ENCODE measurements at places on chromosomes 5 and 9. TPM values are rescaled to one million over a fixed set of nuclear protein-coding genes. Genes with fewer than 3 reads are reported as not detected.

MAP1B gene
- 63.8 TPM for total RNA-seq

LCN15 gene
- total RNA-seq, result not detected

SLC34A1 gene
- total RNA-seq, result not detected

ITGA2 gene
- 5.1 TPM for total RNA-seq

LCN1 gene
- total RNA-seq, result not detected

DNA sequence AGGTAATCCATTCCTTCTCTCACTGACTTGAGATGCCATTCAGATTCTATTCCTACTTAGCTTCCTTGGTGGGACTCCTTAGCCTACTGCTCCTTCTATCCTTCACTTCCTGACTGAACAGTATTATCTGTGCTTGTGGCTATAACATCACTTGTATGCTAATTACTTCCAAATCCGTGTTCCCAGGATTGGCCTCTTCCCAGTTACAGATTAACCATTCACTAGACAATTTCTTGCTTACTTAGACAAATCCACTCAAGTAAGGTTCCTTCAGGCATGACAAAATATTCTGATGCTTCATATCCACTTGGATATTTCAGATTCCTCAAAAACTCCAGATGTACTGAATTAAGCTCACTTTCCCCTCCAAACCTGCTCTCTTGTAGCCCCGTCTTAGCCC, 18.3 kb downstream of the LIFR start:
- DNase-seq, result no peak

DNA sequence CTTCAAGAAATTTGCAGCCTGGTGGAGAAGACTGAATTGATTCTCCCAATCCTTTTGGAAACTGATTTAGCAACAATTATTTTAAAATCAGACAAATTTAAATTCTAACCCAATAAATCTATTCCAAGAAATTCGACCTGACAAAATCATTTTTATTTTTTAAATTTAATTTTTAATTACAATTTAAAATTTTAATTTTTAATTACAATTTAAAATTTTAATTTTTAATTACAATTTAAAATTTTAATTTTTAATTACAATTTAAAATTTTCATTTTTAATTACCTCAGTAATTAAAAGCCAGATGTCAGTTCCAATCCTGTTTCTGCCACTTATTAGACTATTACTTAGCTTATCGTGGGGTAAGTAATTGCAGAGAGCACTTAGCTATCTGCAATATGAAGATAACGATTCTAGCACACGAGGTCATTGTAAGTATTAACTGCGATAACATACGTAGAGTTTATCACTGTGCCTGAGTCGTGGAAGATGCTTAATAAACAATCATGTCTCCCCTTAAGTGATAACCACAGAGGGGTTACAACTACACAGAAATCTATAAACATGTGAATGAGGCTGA, 346.4 kb upstream of the SLC24A2 start:
- DNase-seq, result no peak

DNA sequence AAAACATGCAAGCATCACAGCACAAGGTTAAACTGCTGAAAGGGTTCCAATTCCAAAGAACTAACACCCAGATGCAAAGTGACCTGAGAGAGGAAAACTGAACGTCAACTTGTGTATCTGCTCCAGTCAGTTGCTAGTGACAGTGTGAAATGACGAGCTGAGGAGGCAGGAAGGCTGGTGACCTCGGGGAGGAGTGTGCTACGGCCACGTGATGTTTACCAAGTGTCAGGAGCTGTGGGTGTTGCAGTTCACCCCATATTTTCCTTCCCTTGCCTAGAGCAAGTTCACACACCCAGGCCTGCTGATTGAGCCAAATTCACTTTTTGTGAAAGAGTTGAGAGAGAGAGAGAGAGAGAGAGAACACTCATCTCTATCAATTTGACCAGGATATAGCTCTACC, 231.6 kb upstream of the ANKH start:
- DNase-seq, result no peak

- DNase-seq, result no peak
Observed at GRCh38 chr5:178473854-178474253, 116.3 kb downstream of the COL23A1 start.

DNA sequence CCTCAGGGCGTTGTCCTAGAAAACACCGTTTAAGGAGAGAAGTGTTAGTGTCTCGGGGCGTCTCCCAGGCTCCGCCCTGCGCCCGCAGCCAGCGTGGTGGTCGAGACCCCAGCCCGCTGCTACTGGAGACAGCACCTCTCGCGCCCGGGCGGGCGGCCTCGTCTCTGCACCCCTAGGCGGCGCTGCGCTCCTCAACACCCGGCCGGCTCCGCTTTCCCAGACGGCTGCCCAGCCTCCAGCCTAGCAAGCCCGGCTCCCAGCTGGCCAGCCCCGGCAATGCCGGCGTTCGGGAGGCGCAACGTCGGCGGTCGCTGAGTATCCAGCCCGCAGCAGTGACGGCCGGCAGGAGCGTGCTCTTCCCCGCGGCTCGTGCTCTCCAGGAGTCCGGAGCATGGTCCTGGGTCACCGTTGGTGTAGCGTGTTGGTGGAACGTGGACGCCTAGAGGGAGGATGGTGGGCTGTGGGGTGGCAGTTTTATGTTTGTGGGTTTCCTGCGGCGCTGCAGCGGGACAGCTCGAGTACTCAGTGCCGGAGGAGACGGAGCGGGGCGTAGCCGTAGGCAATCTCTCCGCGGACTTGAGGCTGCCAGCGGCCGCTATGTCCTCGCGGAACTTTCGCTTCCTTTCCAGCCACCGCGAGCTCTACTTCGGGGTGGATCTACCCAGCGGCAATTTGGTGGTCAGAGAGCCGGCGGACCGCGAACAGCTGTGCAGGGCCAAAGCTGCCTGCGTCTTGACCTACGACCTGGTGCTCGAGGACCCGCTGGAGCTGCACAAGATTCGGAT, 536 bp downstream of the PCDHAC1 start:
- peak; percentile 91 for DNase-seq

DNA sequence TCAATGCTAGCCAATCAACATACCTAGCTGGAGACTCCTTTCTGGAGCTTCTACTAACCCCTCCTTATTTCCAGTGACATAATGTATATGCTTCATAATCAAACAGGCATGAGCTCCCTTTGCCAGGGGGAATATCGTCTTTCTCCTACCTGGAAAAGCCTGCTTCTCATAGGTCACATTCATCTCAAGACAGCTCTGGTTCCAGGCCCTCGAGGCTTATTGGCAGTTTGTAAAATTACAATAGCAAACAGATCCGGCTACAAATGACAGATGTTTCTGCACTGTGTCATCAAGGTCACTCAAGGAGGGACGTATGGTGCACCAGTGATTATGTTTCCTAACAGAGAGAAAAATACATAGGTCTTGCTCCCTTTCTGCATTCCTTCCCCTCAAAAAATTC, 140.0 kb downstream of the SAXO1 start:
- DNase-seq, result no peak

GRCh38 chr5:14779975-14780374, 91.6 kb downstream of the ANKH start:
- no peak for DNase-seq

GRCh38 chr5:1107167-1108022, 4.5 kb downstream of the SLC12A7 start:
- DNase-seq, result no peak

- DNase-seq, result peak; percentile 55
Observed at GRCh38 chr5:135829681-135830383, 4.6 kb upstream of the SLC25A48 start.

DNA sequence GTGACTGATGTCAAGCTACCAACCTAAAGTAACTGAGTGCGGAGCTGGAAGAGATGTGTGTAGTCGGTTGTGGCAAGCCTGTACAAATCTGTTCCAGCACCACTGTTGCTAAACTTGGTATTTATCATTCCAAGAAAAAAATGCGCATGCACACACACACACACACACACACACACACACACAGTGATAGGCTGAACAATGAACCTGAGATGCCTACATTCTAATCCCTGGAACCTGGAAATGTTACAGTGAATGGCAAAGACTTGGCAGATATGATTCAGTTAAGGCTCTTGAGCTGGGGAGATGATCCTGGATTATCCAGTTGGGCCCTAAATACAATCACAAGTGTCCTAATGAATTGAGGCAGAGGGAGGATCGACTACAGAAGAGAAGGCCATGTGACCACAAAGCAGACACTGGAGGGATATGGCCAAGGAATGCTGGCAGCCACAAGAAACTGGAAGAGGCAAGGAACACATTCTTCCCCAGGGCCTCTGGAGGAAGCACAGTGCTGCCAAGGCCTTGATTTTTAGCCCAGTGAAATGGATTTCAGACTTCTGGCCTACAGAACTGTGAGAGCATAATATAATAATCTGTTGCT, 49.7 kb upstream of the LHFPL2 start:
- no peak for DNase-seq

DNA sequence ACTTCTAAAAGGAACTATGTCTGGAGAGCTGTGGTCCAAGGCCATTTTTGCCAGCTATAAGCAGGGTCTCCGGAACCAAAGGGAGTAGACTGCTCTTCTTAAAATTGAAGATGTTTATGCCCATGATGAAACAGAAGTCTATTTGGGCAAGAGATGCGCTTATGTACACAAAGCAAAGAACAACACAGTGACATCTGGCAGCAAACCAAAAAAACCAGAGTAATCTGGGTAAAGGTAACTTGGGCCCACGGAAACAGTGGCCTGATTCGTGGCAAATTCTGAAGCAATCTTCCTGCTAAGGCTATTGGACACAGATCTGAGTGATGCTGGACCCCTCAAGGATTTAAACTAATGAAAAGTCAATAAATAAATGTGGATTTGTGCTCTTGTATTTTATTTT, 29.7 kb upstream of the GLDC start:
- no peak for DNase-seq

- no peak for DNase-seq
Observed at GRCh38 chr9:109452761-109453160, 45.3 kb downstream of the PTPN3 start.

DNA sequence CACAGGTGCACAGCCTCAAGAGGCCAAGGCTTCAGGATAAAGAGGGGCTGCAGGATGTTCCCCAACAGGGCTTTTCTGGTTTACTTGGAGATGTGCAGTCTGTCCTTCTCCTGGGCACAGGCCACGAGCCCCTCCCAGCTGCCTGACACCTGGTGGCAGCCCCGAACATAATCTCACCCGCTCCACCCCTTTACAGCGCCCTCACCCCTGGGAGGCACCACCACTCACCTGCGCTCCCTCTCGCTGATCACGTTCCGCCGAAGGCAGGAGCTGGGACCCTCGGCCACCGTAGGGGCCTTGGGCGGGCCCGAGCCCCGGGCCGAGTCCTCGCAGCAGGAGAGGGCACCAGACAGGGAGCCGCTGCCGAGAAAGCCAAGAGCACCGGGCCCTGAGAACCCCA, 514 bp downstream of the SOHLH1 start:
- DNase-seq, result no peak

DNA sequence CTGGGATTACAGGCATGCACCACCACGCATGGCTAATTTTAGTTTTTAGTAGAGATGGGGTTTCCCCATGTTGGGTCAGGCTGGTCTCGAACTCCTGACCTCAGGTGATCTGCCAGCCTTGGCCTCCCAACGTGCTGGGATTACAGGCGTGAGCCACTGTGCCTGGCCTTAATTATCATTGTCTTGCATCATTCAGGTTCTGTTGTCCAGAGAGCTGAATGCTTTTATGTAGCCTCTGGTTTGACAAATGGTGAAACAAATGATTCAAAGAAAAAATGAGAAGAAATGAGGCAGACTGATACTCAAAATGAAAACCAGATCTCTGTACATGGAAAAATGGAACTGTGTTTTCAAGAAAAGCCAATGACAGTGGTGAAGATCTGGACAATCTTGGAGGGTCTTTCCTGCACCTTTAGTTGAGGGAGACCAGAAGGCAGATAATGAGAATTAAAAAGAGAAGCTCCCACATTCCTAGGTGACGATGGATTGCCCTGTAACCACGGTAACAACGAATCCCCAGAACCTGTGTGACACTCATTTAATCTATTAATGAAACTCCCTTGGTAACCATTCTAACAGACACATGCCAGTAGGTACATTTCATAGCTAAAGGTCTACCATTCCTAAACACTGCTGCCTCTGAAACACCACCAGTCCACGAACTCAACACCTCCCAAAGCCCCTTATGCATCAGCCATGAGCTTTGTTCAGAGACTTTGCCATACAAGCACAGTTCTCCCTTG, 1.6 kb downstream of the TEX48 start:
- no peak for DNase-seq

DNA sequence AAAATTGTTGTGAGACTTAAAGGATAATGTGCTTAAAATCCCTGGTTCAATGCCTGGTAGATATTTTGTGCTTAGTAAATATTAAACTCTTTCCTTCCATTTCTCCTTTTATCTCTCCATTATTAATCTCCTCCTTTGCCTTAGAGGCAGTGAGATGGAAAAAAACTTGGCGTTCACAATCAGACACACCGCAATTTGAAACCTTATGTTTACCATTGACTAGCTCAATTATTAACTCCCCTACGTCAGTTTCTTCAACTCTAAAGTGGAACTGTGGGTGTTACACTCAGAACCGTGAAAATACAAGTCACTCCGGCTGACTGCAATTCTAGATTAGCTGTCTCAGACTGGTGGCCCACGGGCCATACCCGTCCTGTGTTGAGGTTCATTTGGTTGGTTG, 327.2 kb downstream of the DEPDC1B start:
- DNase-seq, result no peak

GRCh38 chr5:15746833-15747232, 246.9 kb downstream of the FBXL7 start:
- DNase-seq, result no peak

GRCh38 chr5:179023528-179024189, at the start of gene ZNF879:
TSS of gene ZNF879 (plus strand) at chr5:179023804. CDS start at chr5:179025005, 1,201 bp downstream.
- DNase-seq, result peak; percentile 87

DNA sequence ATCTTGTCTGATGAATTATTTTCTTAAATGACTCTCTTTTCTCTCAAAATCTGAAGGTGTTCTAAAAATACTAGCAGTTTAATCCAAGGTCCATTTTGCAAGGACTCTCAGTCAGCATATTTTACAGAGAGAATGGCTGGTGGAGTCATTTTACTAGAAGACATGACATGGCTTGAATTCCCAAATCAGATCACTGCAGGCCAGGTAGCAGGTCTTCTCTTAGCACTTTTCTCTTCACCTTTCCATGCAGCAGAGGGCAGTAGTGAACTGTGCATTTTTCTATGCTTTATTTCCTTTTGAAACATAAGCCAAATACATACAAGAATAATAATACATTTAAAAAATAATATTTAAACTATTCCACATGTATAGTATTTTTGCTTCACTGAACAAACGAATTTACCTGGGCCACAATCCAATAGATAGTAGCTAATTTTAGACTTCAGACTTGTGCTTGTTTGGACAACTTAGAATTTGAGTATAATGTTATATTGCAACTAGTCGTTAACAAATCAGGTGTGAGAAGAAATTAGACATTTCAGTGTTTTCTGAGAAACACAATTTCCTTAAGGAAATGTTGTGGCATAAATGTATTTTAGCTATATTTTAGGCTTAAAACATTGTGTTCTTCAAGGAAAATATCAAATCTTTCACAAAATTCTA, 289.4 kb upstream of the DAB2 start:
- peak; percentile 16 for DNase-seq

- no peak for DNase-seq
Observed at GRCh38 chr5:66382152-66382551, 214.0 kb upstream of the MAST4 start.
